Muscle of arm (tissue), 14 donors: ENCODE measurements at places on chromosomes 11 and 22.

DNA sequence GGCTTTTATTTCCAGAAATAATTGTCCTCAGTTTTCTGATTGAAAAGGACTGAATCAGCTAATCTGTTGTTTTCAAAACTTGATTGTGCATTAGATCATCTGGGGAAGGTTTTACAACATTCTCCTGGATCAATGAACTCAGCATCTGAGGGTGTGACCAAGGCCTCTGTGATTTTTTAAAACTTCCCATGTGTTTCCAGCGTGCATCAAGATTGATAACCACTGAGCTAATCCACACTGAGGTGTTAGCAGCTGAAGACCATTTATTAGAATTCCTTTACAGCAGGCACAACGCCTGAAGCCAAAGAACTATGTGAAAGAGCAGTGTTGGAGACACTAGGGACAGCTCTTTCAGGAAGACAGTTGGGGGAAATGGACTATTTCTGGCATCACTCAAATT is 10.2 kb downstream of the VSTM5 start:
- DNase-seq = no peak

DNA sequence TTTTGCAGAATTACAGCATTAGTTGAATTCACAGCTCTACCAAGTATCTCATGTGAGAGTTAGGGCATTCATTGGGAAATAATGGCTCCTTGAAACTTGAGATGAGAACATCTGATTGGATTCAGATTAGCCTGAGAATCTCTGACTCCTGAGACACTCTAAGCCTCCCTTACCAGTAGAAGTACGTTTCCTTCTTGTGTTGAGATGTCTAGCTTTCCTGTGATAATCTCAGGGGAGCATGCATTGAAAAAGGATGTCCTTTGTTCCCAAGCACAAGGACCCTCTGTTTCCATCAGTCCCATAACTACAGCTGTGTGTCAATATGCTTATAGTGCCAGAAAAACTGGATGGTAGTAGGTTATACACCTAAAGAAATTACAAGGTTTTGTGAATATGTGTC is 35.2 kb upstream of the RDX start:
- DNase-seq = no peak

- DNase-seq = no peak
These were observed 73.7 kb downstream of the ARHGAP42 start for GRCh38 chr11:100760744-100761143.

- no peak for DNase-seq
These were observed 494.6 kb upstream of the FAT3 start for GRCh38 chr11:91730057-91730456.

DNA sequence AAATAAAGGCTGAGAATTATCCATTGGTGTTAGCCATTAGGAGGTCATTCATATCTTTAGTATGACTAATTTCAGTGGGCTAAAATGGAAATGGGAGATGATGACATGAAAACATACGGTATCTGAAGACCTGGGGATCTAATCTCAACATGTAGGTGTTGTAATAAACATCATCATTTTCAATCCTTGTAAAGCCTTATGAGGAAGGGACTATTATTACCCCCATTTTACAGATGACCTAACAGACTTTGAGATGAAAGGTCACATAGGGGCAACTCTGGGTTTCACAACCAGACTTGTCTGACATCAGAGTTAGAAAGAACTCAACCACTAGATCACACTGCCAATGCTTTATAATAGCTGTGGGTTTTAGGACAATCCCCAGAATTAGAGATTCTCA is 34.8 kb upstream of the TMEM135 start:
- DNase-seq = no peak
